Muscle of leg (tissue), 16 donors: ENCODE measurements at places on chromosomes 4 and X. TPM values are rescaled to one million over a fixed set of nuclear protein-coding genes. Genes with fewer than 3 reads are reported as not detected.

C4orf36 gene
- 0.44 TPM for total RNA-seq

CYSLTR1 gene
- total RNA-seq, result 11.1 TPM

STK26 gene
- 65.7 TPM for total RNA-seq

CD38 gene
- total RNA-seq, result 0.44 TPM

FGF13 gene
- total RNA-seq, result 66.8 TPM

CHRDL1 gene
- total RNA-seq, result 10.6 TPM

IKBKG gene
- 9.4 TPM for total RNA-seq

RADX gene
- total RNA-seq, result 2.3 TPM

MAGED4B gene
- 30.1 TPM for total RNA-seq

CTBP1 gene
- 81.9 TPM for total RNA-seq

PSAPL1 gene
- total RNA-seq, result not detected

MXRA5 gene
- total RNA-seq, result 47.2 TPM

MEPE gene
- total RNA-seq, result not detected

RPA4 gene
- total RNA-seq, result 0.93 TPM

MAGEA11 gene
- not detected for total RNA-seq

MAGEA4 gene
- total RNA-seq, result not detected

ARL9 gene
- 0.35 TPM for total RNA-seq

GLRA3 gene
- not detected for total RNA-seq

SPIN2A gene
- total RNA-seq, result 3.4 TPM

ZFP92 gene
- 0.62 TPM for total RNA-seq

CT47B1 gene
- total RNA-seq, result not detected

HMGN5 gene
- total RNA-seq, result 1.3 TPM

RASSF6 gene
- 0.04 TPM for total RNA-seq

FAM9B gene
- not detected for total RNA-seq
